ENCODE measurements at places on chromosomes 1 and 21.
A peak's percentile ranks its signal among the peaks of the same experiment; 100 is the strongest.

DNA sequence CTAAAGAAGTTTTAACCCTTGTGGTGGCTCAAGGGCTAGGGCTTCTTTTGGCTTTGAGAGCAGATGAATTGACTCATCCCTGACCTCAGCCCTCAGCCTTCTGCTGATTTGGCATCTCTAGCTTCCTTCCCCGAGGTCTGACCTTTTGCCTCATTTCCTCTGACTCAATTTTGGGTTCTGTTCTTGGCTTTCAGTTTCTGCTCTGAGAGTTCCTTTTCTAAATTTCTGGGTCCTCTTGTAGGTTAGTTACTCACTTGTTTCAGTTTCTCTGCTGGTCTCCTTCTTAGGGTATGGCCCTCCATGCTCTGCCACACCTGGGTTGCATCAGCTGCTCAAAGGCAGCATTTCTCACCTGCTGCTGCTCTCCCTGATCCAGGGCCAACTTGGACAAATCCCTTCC is 19.4 kb downstream of the PDE4B start:
- peak; percentile 95 for DNase-seq

GRCh38 chr1:240282061-240282830 is 190.6 kb downstream of the FMN2 start:
- DNase-seq: peak; percentile 45

DNA sequence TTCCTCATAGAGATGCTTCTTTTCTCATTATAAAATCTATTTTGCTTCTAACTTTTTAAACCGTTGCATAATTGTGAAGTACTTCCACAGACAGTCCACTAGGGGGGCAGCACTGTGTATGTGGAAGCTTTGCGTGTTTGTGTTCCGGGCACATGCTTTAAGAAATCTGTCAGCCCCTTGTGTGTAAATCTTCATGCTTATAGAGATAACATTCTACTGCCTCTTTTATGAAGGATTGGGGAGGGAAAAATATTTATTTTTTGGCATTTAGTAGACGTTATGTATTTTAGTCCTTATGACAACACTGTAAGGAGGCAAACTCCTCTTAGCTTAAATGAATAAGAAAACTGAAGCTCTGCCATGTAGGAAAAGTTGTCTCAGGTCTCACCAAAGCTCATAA is 157.3 kb upstream of the PTGFR start:
- DNase-seq: peak; percentile 58

GRCh38 chr21:33116676-33117075 is 46.7 kb downstream of the OLIG1 start:
- DNase-seq: no peak

DNA sequence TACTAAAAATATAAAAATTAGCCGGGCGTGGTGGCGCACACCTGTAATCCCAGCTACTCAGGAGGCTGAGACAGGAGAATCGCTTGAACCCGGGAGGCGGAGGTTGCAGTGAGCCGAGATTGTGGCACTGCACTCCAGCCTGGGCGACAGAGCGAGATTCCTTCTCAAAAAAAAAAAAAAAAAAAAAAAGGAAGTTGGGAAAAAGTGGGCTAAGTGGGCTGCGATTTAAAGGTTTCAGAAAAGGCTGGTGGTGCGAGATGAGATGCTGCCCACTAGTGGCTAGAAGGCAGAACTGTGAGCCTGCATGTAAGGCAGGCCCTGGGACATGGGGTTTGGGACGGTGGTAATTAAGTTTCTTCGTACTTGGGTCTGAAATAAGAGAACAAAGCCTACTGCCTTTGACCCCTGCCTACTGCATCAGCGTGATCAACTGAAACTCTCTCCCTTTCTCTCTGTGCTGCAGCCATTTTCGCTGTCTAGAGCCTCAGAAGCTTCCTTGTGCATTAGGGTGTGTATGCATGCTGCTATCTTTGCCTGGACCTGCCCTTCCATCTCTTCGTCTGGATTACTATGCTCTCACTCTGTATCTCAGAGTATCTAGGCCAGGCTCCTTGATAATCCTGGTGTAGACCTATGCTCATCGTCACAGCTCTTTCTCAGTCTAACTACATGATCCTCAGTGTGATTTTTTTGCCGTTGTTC is 12.4 kb downstream of the FMOD start:
- peak; percentile 68 for DNase-seq
